Effector memory CD8-positive, alpha-beta T cell (primary cell): ENCODE measurements at places on chromosomes 2 and 18.
A peak's percentile ranks its signal among the peaks of the same experiment; 100 is the strongest.

DNA sequence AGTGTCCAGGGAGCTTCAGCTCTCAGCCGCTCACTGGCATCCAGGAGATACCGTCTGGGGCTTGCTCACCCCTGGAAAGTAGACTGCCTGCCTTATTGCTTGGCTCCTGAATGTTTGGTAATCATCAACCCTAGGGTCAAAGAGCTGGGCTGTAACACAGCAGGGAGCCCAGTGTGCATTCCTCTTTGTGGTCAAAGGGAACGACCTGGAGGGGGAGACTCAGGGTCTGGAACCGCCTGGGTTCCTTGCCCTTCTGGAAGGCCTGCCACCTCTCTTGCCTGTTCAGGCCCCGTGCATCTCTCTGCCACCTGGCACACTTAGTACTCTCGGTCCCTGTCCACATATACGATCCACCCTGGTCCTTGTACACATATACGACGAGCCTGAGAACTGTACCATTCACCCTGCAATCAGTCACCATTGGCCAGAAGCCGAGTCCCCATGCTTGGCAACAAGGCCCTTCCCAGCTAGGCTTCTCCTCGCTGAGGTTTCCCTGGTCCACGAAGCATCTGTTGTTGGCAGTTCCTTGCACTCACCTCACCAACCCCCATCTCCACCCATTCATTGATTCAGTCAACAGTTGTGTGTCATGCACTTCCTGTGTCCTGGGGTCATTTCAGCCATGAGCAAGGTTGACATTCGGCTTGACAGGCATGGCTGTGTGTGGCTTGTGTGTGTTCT lies at the start of gene NAT8:
Gene NAT8 (minus strand): TSS at position 85 of the 681 bp plus-strand sequence. CDS start 794 bp downstream, outside the sequence.
- H3K36me3 ChIP-seq, result peaks cover 3% of the 10 kb centered on the region
- no peak within 1 kb of the TSS for H3K4me3 ChIP-seq
- H3K27ac ChIP-seq, result no peak within 1 kb of the TSS
- DNase-seq, result no peak
- H3K27me3 ChIP-seq, result peaks cover 77% of the 10 kb centered on the region
- no peaks in the 10 kb centered on the region for H3K4me1 ChIP-seq

- no peaks in the 10 kb centered on the region for H3K36me3 ChIP-seq
- H3K4me3 ChIP-seq, result no peak overlapping the region
- no peak overlapping the region for H3K27ac ChIP-seq
- peaks cover 13% of the 10 kb centered on the region for H3K4me1 ChIP-seq
- no peaks in the 10 kb centered on the region for H3K27me3 ChIP-seq
Observed at GRCh38 chr2:195596840-195597239, 60.2 kb upstream of the SLC39A10 start.

DNA sequence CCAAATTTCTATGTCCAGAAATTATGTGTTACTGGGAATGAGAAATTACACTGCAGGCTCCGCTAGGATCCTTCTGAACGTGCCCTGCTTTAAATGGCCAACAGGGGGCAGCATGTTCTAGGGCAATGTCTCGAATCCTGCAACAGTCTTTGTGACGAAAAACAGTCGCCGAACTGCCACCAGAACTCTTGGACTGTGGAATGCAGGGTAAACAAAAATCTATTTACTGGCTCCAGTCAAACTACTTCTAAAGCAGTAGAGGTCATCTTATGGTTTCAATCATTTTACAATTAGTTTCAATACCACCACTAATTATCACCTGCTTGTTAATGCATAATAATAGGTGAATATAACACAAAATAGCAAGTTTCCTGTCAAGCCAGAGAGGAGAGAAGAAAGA lies 9.8 kb upstream of the ZNF397 start:
- peak overlapping the region; percentile 48 for H3K4me3 ChIP-seq
- H3K27ac ChIP-seq, result peak overlapping the region; percentile 9
- H3K27me3 ChIP-seq, result no peaks in the 10 kb centered on the region
- peaks cover 3% of the 10 kb centered on the region for H3K36me3 ChIP-seq
- peak; percentile 74 for DNase-seq

GRCh38 chr2:46535360-46535759 lies 56.0 kb downstream of the TMEM247 start:
- H3K27me3 ChIP-seq, result no peaks in the 10 kb centered on the region
- DNase-seq, result peak; percentile 43
- H3K4me1 ChIP-seq, result peaks cover 59% of the 10 kb centered on the region
- H3K4me3 ChIP-seq, result peak overlapping the region; percentile 75

DNA sequence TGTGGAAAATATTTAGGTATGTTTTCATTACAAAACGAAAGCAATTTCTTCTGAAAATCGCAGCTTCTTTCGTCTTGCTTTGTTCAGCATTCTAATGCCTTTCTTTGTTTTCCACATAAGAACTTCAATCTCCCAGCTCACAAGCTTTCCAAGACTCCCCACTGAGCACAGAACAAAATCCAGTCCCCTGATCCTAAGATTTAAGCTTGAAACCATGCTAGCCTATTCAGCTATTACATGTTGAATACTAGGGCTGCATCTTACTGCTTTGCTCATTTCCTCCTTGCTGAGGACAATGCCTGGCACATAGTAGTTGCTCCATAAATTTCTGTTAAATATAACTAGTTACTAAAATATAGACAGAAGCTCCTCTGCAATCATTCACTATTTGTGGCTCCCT lies 160.6 kb downstream of the GALNT3 start:
- no peaks in the 10 kb centered on the region for H3K4me1 ChIP-seq
- DNase-seq, result no peak
- no peaks in the 10 kb centered on the region for H3K36me3 ChIP-seq
- no peaks in the 10 kb centered on the region for H3K27me3 ChIP-seq

DNA sequence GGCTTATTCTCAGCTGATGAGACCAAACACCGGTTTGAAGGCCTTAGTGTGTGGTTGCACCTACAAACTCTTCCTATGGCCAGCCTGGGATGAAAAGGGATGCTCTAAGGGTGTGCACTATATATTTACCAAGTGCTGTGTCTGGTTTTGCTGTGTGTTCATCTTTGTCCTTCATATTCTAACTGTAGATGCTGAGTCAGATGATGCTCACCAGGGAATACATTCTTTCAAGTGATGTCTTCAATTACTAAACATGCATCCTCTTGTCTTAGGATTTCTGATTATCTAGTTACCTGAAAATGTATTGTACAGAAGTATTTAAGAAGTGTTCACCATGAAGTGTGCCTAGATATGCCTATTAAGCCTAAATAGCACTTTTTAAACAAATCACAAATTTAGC lies 1111.6 kb upstream of the ZEB2 start:
- H3K4me3 ChIP-seq, result no peak overlapping the region
- no peaks in the 10 kb centered on the region for H3K4me1 ChIP-seq
- H3K27me3 ChIP-seq, result no peaks in the 10 kb centered on the region
- H3K27ac ChIP-seq, result no peak overlapping the region

- no peak for DNase-seq
- no peak overlapping the region for H3K4me3 ChIP-seq
- peaks cover 16% of the 10 kb centered on the region for H3K27me3 ChIP-seq
Observed at GRCh38 chr2:15117409-15118050, 443.6 kb downstream of the NBAS start.

DNA sequence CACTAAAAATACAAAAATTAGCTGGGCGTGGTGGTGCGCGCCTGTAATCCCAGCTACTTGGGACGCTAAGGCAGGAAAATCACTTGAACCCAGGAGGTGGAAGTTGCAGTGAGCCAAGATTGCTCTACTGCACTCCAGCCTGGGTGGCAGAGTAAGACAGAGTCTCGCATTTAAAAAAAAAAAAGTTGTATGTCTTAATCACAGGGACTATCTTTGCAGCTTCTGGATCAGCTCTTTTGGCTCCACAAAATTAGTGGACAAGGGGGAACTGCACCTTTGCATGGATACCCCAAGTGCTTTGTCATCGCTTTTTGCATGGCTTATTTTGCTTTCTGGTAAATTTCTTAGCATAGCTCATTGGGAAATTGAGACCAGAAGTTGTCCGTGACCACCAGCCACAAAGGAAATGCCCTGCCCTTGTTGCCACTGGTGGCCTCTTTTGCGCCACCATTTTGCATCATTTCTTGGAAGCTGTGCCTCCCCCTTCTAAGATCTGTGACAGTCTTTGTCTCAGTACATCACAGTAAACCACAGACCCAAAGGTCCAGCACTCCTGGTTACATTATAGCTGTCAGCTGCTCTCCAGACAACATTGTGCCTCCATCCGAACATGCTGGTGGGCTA lies 43.9 kb upstream of the PCBP1 start:
- H3K27ac ChIP-seq, result peak overlapping the region; percentile 91
- H3K4me1 ChIP-seq, result peaks cover 35% of the 10 kb centered on the region
- DNase-seq, result no peak
- H3K4me3 ChIP-seq, result peak overlapping the region; percentile 37
- H3K36me3 ChIP-seq, result peaks cover 12% of the 10 kb centered on the region
